ENCODE measurements at places on chromosomes 3 and 15.

- DNase-seq: no peak
Observed at GRCh38 chr15:99438224-99438585, 127.6 kb upstream of the MEF2A start.

GRCh38 chr15:60006873-60007272 is 2.8 kb downstream of the FOXB1 start:
- DNase-seq: no peak

GRCh38 chr3:81516042-81516441 is 245.4 kb downstream of the GBE1 start:
- no peak for DNase-seq

DNA sequence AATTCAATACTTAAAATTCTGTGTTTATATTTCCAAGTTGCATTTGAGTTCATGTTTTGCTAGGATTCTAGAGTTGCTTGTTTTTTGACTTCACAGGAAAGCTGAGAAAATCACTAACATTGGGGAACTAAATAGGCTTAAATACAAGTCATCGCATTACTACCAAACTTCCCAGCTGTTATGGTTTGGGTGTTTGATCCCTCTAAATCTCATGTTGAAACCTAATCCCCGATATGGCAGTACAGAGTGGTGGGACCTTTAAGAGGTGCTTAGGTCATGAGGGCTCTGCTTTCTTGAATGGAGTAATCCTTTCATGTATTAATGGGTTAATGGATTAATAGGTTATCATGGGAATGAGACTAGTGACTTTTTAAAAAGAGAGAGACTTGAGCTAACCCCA is 77.2 kb upstream of the ARPP21 start:
- DNase-seq: no peak

GRCh38 chr15:69410248-69410874 is 3.8 kb upstream of the KIF23 start:
- DNase-seq: peak; percentile 40

DNA sequence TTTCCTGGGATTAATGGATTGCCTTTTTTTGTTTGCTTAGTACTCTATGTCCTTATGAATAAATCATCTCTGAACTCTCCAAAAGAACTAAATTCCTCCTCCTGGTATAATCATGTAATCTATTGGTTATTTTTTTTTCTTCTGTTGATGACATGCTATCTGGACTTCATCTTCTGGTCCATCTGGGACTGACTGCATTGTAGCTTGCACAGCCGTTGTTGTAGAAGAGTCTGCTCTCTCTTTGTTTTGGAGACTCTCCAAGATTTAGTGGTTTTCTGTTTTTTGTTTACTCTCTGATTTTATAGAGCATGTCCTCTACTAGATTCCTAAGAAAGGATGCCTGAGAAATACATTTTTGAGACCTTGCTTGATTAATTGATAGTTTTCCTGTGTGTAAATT is 19.1 kb downstream of the IREB2 start:
- DNase-seq: peak; percentile 75

DNA sequence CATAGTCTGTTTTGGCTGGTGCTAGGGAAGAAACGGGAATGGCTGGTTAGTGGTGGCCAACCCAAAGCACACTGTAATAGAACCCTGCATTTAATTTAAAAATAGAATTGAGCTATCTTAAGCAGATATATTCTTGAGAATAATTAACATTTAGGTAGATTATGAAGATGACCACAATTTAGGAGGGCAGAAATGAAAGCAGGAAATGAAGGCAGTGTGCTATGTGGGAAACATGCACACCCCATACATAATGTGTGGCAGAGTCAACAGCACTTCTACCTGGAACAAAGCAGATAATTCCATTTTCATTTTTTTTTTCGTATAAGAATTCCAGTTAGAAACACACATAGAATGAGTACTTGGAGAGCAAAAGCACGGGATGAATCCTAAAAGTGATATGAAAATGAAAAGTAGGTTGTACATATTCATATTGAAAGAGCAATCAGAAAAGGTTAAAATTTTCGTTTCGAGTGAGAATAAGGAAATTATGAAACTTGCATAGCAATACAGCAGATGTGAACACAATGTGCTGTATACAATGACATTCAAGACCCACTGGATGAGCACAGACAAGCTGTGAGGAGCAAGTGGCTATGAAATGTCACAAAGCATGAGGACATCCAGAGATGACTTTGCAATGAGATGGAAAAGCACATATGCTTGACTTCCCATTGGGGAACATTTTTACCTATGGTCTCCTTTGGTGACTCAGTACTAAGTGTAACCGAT is 102.6 kb downstream of the TFG start:
- no peak for DNase-seq

DNA sequence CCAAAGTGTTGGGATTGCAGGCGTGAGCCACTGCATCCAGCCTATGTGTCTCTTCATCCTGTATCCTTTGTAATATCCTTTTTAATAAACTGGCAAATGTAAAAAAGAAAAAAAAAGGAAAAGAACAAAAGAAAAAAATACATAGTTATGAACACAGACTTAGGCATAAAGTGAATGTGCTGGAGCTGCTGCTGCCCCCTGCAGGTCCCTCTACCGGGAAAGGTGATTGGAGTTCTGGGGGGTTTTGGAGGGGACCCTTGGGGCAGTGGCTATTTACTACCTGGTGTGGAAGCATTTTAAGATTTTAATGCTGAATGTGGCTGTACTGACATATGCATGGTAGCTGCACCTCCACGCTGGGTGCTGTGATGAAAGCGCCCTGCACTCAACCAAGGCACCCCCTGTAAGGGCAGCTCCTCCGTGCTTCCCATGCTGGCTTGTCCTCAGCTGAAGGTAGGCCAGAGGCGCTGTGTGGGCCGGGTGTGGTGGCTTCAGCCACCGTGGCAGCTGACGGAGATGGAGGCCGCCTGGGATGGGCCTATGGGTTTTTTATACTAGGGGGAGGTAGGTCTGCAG is 49.9 kb downstream of the RPLP1 start:
- no peak for DNase-seq

All from HFFc6 (cell line).